ENCODE measurements at places on chromosomes 11 and 22. TPM values are rescaled to one million over a fixed set of nuclear protein-coding genes. Genes with fewer than 3 reads are reported as not detected.

MYBPC3 gene
- not detected for total RNA-seq

SYCE3 gene
- total RNA-seq: 1.2 TPM

UBE4A gene
- 41.0 TPM for total RNA-seq

UBQLN3 gene
- not detected for total RNA-seq

GRCh38 chr22:22342697-22343580, 98.4 kb downstream of the VPREB1 start:
- H3K27ac ChIP-seq: no peak overlapping the region
- H3K4me1 ChIP-seq: no peaks in the 10 kb centered on the region
- H3K27me3 ChIP-seq: peaks cover 63% of the 10 kb centered on the region
- no peaks in the 10 kb centered on the region for H3K36me3 ChIP-seq
- H3K4me3 ChIP-seq: no peak overlapping the region

GRCh38 chr22:30998329-30998728, 29.3 kb downstream of the TUG1 start:
- no peaks in the 10 kb centered on the region for H3K36me3 ChIP-seq
- no peaks in the 10 kb centered on the region for H3K4me1 ChIP-seq
- H3K4me3 ChIP-seq: no peak overlapping the region
- H3K27ac ChIP-seq: no peak overlapping the region
- H3K27me3 ChIP-seq: no peaks in the 10 kb centered on the region
